Cortex of kidney (tissue), 1 donor: ENCODE measurements at places on chromosomes 3 and 15.

DNA sequence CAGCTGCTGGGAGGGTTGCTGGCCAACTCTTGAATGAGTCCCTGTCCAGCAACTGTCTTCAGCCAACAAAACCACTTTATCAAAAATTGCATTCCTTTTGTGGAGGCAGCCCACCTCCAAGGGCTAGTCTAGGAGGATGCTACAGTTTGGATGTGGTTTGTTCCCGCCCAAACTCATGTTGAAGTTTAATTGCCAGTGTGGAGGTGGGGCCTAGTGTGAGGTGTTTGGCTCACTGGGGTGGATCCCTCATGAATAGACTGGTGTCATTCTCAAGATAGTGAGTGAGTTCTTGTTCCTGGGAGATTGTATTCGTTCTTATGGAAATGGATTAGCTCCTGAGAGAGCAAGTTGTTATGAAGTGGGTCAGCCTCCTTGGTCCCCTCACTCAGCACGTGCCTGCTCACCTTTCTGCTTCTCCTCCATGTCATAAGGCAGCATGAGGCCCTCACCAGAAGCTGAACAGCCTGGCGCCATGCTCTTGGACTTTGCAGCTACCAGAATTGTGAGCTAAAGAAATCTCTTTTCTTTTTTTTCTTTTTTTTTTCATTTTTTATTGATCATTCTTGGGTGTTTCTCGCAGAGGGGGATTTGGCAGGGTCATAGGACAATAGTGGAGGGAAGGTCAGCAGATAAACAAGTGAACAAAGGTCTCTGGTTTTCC is 4.2 kb upstream of the RFC4 start:
- DNase-seq: no peak

DNA sequence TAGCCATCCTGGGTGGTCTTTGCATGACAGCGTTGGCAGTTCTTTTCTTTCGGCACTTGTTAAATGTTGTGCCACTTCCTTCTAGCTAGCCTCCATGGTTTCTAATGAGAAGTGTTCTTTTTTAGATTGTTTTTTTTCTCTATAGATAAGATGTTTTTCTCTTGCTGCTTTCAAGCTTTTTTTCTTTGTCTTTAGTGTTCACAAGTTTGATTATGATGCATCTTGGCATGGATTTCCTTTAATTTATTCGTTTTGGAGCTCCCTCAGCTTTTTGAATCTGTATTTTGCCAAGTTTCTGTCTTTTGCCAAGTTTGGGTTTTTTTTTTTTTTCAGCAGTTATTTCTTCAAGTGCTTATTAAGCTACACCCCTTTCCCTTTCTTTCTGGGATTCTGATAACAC is 53.1 kb downstream of the TM2D3 start:
- no peak for DNase-seq

- no peak for DNase-seq
These were observed 149.5 kb downstream of the ALDH1A2 start for GRCh38 chr15:57915827-57916531.

- DNase-seq: no peak
These were observed 63.7 kb upstream of the TPRG1 start for GRCh38 chr3:189108067-189108466.

GRCh38 chr15:70517194-70517590 is 246.2 kb downstream of the UACA start:
- DNase-seq: no peak
